ENCODE measurements at places on chromosomes 13 and 19.

- DNase-seq: no peak
Measured at GRCh38 chr19:56720281-56720680, 48.7 kb upstream of the ZNF835 start.

DNA sequence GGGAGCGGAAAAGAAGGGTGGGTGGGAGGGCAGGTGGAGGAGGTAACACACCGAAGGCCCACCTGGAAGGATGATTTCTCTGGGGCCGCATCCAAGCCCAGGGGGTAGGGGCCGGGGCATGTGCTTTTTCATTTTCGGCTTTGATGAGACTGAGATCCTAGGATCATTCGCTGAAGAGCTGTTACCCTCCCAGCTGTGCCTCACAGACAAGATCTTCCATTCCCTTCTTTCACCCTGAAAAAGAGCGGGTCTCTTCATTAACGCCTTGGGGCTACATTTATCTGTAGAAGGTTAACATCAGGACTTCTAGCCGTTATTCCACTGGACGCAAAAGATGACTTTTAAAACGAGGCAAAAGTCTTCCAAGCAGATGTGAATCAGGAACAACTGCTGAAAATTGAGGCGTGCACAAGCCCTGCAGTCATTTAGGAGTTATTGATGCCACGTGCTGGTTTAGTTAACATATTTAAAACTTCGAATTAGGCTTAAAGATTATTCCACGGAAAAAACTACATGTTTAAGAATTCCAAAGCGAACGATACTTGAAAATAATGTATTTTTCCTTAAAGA lies 1.1 kb downstream of the LMO7 start:
- no peak for DNase-seq

- no peak for DNase-seq
Measured at GRCh38 chr13:27765650-27766049, 26.6 kb upstream of the GSX1 start.

DNA sequence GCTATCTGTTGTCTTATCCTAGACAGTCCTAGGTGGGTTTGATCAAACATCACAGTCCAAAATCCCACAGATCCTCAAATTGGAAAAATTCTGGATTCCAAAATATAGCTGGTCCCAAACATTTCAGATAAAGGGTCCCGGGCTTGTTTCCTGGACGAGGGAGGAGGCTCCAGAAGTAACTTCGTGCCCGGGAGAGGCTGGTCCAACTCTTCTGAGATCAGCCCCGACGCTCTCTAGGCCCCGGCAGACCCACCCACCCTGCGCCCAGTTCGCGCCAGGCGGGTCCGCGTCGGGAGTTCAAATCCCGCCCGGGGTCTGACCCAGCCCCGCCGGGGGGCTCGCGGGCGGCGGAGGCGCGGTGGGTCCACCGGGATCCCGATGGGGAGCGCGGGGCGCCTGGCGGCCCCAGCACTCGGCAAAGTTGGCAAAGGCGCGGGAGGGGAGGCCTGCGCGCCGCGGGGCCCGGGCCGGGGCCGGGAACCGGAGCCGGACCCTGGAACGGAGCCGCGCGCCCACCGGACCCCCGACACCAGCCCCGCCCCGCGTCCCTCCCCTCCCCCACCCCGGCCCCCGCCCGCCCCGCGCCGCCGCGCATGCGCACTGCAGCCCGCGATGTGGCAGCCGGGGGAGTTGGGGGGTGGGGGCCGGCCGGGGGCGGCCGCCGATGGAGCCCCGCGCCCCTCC lies 513 bp downstream of the MIER2 start:
- DNase-seq: no peak

GRCh38 chr13:30429721-30430694 lies 7.7 kb downstream of the UBE2L5 start:
- DNase-seq: no peak

GRCh38 chr13:74929436-74929835 lies 552.5 kb downstream of the TBC1D4 start:
- DNase-seq: no peak

DNA sequence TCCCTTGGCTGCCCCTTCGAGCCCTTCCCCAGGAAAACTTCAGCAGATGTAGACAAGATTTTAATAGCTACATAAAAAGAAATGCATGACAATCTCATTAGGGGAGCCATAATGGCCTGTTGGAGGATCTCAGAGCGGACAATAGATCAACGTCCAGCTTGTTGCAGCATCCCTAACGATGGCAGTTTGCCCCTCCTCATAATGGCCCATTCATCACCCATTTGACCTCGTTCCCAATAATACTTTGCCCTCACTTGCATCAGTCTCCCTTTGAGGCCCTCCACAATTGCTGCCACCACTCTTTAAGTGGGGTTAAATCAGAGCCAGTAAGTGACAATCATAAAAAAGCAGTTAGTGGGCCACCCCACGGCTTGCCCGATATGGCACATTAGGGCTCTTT lies 84.7 kb upstream of the PCDH8 start:
- DNase-seq: no peak

DNA sequence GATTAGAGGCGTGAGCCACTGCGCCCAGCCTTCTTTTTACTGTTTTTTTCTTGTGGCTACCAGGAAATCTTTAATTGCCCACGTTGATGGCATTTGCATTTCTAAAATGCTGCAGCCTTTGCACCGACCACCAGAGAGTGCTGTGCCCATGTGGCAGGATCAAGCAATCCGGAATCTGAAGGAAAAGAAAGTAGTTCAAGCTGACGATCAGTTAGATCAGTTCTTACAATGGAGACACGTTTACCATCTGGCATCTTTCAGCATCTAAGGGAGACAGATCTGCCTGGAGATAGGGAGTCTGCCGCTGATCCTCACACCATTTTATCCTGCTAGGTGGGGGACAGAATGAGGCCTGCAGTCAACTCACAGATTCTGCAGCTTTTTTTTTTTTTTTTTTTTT lies 19.9 kb downstream of the TINCR start:
- DNase-seq: no peak

GRCh38 chr13:98456413-98456845 lies 120.5 kb downstream of the STK24 start:
- DNase-seq: no peak

- no peak for DNase-seq
Measured at GRCh38 chr19:55606471-55606787, 982 bp downstream of the ZNF865 start.

GRCh38 chr19:13117772-13118423 lies at the start of gene NACC1:
TSS of gene NACC1 (plus strand) at chr19:13118264. CDS start at chr19:13135208, 16,944 bp downstream.
- peak; percentile 92 for DNase-seq

- no peak for DNase-seq
Measured at GRCh38 chr19:23762548-23762883, 3.8 kb upstream of the ZNF681 start.

DNA sequence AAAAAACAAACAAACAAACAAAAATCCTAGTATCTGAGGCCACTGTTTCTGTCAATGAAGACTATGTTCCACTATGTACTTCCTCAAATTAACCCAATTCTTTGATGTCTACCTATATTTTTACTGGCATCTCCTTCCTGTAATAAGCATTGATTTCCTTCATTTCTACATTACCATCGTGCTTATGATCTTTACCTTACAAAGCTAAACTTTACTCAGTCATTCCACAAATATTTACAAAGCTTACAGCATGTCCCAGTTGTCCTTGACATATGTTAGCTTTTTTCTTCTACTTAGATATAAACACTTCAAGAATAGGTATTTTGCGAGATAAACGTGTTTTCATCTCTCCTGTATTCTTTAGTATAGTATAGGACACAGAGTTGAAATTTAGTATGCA lies 1090.9 kb downstream of the PCDH9 start:
- no peak for DNase-seq

GRCh38 chr13:100300243-100300642 lies 211.3 kb downstream of the PCCA start:
- no peak for DNase-seq

- no peak for DNase-seq
Measured at GRCh38 chr19:51143486-51143885, 1.4 kb downstream of the SIGLEC7 start.

DNA sequence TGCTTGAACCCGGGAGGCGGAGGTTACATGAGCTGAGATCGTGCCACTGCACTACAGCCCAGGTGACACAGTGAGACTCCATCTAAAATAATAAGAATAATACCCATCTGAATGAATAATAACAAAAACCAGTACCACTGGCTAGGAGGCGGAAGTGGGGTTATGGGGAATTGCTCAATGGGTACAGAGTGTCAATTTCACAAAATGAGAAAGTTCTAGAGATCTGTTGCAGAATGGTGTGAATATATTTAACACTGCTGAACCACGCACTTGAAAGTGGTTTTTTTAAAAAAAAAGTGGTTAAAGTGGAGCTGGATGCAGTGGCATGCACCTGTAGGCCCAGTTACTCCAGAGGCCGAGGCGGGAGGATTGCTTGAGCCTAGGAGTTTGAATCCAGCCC lies 18.5 kb downstream of the KLF2 start:
- no peak for DNase-seq

- no peak for DNase-seq
Measured at GRCh38 chr13:99422586-99423220, 78.6 kb upstream of the TM9SF2 start.

- DNase-seq: no peak
Measured at GRCh38 chr13:50340146-50340545, 324.9 kb downstream of the KCNRG start.

GRCh38 chr19:10114651-10115391 lies 3.3 kb downstream of the P2RY11 start:
- no peak for DNase-seq

DNA sequence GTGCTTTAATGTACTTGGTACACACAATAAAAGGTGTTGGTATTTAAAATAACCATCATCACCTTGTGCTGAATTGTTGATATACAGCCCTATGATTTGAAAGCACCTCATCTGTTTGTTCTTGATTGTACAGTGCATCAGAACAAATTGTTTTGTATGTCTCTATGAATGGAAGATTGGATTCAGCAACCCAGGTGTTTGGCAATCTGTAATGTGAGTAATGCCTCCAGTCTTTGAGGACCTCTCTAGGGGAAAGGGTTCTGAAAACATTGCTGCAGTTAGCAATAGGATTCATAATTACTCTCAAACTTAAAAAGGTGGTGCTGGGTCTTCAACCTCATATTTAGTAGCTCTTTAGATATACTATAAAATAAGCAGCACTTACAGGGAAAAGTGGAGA lies 341.8 kb downstream of the OXGR1 start:
- no peak for DNase-seq

GRCh38 chr13:35694031-35694430 lies 217.5 kb upstream of the MAB21L1 start:
- DNase-seq: no peak

DNA sequence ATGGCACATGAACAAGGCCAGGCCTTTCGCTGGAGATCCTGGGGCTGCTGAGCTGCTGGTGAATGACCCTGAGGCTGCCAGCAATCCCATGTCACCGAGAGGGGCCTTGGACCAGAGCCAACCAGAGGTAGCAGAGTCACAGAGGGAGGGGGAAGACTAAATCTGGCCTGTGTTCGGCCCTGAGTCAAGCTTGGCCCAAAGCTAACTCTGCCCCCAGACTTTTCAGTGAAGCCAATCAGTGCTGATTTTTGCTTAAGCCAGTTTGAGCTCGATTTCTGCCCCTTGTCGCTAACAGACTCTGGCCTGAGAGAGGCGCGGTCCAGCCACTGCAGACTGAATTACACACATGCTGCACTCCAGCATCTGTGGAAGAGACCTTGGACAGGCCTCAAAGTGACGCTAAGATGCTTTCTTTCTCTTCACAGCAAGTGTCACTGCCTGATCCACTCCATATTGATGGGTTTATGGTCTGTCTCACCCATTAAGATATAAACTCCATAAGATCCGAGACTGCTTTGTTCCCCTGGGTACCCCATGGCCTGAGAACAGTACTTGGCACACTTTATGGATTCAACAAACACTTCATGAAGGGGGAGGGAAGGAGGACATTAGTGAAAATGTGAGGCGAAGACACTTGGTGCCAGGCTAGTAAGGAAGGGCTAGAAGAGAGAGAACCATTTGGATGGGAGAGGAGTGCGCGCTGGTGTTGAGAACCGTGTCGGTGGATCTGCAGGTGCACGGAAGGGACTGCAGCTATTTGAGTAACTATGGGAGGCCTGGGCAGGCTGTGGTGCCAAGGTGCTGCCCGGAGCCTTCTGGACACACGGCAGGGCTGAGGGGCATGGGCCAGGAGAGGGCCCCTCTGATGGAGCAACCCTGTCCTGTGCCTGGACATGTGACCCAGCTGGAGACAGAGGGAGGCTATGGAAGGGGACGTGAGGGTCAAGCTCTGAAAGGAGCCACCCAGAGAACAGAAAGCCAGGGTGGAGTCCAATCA lies 17.6 kb downstream of the RANBP3 start:
- no peak for DNase-seq

DNA sequence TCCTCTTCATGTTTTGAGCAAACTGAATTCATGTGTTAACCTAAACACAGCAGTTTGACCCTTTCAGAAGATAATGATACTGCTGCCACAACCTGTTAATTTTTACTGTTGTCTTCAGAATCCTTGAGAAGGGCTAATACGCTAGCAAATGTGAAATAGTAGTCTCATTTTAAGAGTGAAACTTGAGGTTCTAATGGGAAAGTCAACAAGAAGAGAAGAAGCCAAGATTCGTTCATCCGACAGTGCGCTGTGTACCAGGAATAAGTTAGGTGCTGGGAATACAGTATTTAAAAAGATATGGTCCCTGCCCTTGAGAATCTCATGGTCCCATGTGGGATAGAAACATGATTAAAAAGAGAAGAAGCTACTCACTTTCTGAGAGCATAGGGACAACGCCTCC lies 134.4 kb downstream of the KL start:
- no peak for DNase-seq

DNA sequence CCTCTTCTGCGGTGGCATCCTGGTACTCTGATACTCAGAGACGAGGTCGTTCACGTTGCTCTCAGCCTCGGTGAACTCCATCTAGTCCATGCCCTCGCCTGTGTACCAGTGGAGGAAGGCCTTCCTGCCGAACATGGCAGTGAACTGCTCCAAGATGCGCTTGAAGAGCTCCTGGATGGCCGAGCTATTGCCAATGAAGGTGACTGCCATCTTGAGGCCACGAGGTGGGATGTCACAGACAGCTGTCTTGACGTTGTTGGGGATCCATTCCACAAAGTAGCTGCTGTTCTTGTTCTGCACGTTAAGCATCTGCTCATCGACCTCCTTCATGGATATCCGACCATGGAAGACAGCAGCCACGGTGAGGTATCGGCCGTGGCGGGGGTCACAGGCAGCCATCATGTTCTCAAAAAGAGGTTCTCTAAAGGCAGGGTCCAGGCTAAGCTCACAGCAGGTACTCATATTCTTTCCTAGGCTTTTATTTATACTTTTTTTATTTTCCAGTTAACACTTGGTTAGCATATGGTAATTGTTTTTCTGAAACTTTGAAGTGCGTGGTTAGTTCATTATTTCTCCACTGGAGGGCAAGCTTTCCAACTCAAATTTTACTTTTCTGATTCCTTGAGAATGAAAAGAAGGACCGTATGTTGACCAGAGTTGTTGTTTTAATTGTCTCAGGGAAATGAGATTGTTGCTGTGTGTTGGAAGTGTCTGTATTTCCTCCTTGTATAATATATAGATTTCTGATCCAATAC lies 72.4 kb upstream of the RGCC start:
- DNase-seq: no peak

DNA sequence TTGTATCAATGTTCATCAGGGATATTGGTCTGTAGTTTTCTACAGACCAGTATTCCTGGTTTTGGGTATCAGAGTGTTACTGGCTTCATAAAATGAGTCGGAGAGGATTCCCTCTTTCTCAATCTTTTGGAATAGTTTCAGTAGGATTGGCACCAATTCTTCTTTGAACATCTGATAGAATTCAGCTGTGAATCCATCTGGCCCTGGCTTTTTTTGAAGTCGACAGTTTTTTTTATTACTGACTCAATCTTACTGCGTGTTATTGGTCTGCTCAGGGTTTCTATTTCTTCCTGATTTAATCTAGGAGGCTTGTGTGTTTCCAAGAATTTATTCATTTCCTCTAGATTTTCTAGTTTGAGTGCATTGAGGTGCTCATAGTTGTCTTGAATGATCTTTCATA lies 11.4 kb downstream of the TEX26 start:
- no peak for DNase-seq

Data from stimulated activated CD4-positive, alpha-beta T cell treated with anti-CD3 and anti-CD28 coated beads, Interleukin-15, amount 100 ng/mL, for 1 hour (primary cell).